GM19239 (cell line): ENCODE measurements at places on chromosomes 3 and 15.

DNA sequence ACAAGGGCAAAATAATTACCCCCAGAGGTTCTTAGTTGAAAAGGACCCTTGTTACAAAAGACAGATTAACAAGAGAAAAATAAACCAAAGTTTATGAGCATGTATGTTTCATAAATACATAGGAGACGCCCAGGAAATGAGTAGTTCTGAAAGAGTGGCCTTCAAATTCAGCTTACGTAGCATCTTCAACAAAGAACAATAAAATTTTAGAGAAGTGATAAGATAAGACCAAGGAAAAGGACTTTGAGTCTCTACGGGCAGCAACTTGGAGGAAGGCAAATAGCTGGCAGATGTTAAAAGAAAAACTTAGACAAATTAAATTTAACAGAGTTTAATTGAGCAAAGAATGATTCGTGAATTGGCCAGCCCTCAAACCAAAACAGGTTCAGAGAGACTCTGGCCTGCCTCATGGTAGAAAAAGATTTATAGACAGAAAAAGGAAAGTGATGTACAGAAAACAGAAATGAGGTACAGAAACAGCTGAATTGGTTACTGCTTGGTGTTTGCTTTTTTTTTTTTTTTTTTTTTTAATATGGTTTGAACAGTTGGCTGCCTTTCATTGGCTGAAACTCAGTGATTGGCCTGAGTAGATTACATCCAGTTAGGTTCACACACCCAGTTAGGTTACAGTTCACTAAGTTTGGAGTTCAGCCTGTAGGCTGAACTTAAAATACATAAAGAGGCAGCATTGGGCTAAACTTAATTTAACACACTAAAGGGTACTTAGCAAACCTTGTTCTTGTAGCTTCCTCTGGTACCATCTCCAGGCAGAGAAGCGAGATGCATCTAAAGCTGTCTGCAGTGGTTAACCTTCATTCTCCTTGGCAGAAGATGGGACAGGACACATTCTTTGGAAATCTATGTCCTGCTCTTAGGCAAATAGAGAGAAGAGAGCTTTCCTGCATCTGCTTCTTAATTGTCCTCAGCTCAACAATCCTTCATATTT, 23.2 kb downstream of the C2CD4B start:
- DNase-seq: no peak

- peak; percentile 91 for DNase-seq
Measured at GRCh38 chr3:17151598-17152373, 267.0 kb downstream of the PLCL2 start.

- DNase-seq: no peak
Measured at GRCh38 chr3:153349108-153349499, 187.1 kb downstream of the RAP2B start.

DNA sequence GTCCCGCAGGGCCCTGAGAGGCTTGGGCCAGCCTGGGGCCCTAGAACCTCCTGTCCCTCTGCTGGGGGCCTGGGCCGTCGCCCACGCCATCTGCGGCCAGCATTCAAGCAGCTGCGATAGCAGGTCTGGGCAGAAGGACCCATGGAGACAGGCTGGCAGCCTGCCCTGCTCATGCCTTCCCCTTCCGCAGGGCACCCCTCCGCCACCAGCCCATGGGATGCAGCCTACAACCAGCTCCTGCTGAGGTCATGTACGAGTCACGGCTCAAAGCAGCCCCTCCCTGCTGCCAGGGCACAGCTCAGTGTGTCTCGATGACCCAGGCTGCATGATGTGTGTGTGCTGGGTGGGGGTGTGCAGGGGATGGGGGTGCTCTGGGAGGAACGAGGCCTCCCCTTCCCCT, 27.8 kb downstream of the DUSP7 start:
- no peak for DNase-seq

DNA sequence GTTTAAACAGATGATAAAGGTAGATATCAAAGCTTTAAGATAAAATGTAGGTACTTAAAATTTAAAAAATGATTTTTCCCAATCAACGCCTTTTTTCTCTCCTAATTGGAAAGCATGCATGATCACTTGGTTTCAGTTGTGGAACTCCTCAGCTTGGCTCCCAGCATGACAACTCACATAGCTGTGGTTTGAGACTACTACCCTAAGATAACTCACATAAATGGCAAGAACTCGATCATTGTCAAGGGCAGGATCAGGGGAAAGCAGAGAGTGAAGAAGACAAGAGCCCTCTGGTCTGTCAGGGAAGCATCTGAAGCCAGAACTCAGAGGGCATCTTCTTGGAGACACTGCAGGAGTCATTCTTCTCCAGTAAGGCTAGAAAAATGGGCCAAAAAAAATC, 516.7 kb downstream of the NTRK3 start:
- no peak for DNase-seq

GRCh38 chr3:70990185-70990584, 593.3 kb downstream of the FOXP1 start:
- no peak for DNase-seq

GRCh38 chr3:29284497-29284896, 3.6 kb downstream of the RBMS3 start:
- DNase-seq: no peak

DNA sequence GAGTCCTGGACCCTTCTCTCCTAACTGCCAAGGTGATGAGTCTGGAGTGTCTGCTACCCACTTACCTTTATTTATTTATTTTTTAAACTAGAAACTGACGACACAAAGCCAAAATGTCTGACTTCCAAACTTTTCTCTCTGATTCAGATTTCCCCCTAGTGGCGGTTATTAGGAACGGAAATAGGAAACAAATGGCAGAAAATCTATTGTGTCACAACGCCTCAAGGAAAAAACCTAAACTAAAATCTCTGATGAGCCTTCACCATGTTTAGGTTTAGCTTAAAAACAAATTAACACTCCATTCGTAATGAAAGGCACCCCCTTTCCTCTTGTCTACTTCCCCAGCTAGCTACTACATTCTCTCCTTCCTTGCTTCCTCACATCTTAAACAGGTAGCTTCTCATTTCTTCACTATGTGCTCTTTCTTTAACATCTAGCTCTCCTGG, 94.0 kb upstream of the MEX3B start:
- peak; percentile 20 for DNase-seq

- DNase-seq: no peak
Measured at GRCh38 chr3:131036200-131036816, 9.6 kb downstream of the NEK11 start.

DNA sequence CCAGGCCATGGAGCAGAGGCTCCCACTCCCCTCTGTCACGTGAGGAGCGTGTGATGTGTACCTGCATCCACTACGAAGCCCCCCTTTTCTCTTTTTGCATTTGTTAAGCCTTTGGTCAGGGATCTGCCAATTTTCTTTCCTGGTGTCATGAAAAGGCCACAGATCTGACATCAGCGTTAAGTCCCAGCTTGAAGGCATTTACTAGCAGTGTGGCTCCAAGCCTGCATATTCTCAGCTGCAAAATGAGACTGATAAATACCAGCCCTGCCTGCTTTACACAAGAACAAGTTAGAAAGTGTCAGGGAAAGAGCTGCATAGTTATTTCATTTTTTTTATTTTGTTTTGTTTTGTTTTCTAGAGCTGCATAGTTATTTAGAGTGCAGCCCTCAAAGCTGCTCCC, 2.3 kb upstream of the ANKRD63 start:
- DNase-seq: no peak

GRCh38 chr3:186152361-186152798, 43.5 kb upstream of the ETV5 start:
- no peak for DNase-seq

DNA sequence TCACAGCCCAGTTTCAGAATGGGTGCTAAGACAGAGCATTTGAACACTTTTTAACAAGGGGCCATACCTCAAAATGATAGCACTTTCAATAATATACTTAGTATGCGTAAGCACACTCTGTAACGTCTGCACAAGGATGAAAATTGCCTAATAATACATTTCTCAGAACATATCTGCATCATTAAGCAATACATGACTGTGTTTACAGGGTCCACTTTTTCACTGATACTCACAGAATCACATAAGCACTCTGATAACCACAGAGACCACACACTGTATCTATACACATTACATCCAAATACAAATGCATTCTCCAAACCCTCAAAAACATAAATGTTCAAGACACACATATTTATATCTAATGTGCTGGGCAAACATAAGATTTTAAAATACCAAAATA, 79.8 kb downstream of the NR1I2 start:
- no peak for DNase-seq

GRCh38 chr3:28917895-28918475, 362.9 kb upstream of the RBMS3 start:
- no peak for DNase-seq

GRCh38 chr3:31890007-31890406, 91.1 kb downstream of the OSBPL10 start:
- DNase-seq: no peak

DNA sequence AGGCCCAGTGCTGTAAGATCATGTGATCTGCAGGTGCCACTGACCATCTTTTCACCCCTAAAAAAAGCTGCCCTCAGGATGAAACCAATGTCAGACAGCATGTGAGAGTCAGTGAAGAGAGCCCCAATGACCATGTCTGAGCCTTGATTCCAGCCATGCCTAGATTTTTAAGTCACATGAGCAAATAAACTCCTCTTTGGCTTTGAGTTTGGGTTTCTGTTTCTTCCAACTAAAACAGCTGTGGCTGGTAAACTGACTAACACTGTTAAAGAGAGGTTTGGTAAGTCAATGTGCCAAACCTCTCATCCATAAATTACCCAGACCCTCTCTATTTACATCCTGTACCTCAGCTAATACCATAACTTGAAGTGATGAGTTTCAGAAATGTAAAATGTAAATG, 8.3 kb downstream of the MYO5A start:
- no peak for DNase-seq

DNA sequence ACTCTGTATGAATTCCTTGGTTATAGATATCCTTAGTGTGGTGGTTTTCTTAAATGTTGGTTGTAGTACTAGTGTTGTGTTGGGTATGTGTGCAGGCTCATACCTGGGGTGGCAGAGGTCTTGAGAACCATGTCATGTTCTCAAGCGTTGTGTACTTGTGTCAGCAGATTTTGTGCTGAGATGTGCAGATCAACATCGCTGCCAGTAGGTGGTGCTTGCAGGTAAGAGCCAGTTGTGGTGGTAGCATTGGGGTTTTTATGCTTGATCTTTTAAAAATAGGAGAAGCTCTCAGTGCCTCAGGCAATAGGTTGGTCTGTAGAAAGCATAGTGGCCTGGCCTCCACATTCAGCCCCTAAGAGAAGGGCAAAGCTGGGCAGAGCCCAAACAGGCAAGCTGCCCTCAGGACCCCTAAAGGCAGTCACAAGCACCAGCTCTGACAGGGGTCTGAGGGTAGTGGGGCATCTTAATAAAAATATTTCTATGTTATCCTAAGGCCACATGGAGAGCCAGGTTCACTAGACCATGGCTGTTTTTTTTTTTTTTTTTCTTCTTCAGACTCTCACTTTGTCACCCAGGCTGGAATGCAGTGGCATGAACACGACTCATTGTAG, 164.0 kb downstream of the IL20RB start:
- DNase-seq: peak; percentile 9

DNA sequence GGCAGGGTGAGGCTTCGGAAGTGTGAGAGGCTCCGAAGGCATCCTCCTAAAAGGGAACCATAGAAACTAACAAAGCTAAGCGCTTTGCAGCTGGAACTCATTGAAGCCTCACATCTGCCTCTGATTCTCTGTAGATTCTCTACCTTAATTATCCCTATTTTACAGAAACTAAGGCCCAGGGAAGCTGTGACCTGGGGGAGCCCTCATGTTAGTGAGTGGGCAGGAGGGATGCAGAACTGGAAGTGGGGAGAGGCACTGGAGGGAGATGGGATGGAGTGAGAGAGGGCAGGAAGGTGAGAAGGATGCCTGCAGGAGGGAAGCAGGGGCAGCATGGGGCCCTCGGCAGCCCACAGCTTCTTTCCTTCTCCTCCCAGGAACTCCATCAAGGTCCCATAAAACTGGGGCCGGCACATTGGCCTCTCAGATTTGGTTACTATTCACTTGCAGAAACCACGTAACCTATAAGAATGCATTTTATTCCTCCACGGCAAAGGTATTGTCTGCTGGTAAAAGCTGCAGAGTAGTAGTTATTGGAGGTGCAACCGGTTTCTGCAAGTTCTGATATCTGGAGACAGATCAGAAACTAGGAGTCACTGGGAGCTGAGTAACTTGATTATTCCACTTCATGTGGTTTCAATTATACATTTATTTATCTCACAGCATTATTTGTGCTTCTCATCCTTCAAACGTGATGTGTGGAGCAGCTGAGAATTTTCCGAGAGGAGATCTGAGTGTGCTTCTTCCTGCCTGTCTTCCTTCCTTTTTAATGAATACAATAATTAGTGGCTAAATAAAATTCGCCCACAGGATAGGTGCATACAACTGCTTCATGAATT, 24.0 kb upstream of the CHCHD6 start:
- DNase-seq: no peak

- no peak for DNase-seq
Measured at GRCh38 chr15:84979651-84980050, 2.0 kb upstream of the PDE8A start.

DNA sequence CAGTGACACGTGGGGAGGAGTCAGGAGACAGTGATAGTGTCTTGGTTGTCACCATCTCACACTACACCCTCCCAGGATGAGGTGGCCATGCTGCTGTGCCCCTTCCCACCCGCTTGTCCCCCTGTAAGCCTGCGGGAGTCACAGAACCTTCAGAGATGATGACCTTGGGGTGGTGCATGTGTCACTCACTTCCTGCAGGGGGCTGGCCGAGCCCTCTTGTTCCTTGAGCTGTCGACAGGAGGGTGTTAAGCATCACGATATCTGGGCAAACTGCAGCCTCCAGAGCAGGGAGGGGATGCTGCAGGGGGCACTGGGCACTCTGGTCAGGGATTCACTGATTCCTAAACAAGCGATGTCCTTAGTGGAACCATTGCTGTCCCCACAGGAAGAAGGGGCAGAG, 27.7 kb downstream of the FAH start:
- no peak for DNase-seq

DNA sequence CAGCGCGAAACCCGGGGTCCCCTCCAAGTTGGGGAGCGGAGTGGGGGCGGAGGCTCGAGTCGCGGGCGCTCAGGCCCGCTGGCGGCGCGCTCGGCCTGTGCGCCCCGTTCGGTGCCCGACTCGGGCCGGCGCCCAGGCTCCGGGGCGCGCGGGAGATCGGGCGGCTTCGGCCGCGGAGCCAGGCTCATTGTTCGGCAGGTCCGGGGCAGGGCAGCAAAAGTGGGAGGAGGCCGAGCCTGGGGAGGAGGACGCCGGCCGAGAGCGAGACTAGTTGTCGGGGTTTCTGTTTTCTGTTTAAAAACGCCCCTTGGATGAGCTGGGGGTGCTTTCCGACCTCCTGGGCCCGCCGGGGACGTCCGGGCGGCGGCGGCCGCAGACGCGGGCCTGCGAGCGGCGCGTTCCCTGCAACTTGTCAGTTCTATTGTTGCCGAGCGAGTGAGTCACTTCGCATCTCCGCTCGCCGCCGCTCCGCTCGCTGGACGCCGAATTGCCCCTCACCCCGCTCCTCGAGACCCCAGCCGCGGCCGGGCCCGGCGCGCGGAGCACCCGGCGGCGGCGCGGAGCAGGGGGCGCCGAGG, 676 bp downstream of the TCF12 start:
- DNase-seq: peak; percentile 62

- no peak for DNase-seq
Measured at GRCh38 chr3:178300441-178300959, 235.7 kb upstream of the KCNMB2 start.

GRCh38 chr3:134885877-134886621, 91.0 kb downstream of the EPHB1 start:
- DNase-seq: peak; percentile 50
